Posterior vena cava (tissue), 2 donors: ENCODE measurements at places on chromosomes 4 and X.

GRCh38 chrX:100395781-100396180 is 14.3 kb downstream of the PCDH19 start:
- no peak for DNase-seq

DNA sequence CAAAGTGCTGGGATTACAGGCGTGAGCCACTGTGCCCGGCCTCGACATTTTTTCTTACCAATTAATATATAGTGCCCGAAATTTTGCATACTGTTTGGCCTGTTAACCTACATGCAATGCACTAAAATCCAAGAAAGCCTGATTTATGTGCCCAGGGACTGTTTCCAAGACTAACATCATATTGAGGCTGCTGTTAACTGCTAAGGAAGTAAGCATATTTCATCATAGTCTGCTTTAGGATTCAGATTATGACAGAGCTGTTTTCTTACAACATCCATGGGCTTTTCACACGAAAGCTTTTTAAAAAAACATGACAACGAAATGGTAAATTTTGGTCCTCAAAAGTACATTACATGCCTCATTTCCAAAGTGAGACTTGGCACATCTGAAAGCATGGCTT is 84.4 kb downstream of the STOX2 start:
- DNase-seq: no peak

- no peak for DNase-seq
Observed at GRCh38 chr4:7673121-7673520, 238.4 kb upstream of the PSAPL1 start.

DNA sequence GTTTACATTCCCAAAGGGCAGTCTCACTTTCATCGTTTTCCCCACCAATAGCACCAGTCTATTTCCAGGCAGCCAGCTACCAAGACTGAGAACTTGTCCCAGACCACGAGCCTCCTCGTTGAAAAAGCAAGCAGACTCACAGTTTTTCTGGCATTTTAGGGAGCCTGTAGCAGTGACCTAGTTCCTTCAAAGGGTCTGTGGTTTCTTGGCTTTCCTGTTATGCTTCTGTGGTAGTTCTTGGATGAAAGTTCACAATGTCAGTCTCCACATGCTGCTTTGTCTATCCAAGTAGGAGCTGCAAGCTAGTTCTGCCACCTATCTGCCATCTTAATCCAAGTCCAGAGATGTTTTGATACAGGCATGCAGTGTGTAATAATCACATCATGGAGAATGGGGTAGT is 151.6 kb upstream of the ZC4H2 start:
- no peak for DNase-seq

DNA sequence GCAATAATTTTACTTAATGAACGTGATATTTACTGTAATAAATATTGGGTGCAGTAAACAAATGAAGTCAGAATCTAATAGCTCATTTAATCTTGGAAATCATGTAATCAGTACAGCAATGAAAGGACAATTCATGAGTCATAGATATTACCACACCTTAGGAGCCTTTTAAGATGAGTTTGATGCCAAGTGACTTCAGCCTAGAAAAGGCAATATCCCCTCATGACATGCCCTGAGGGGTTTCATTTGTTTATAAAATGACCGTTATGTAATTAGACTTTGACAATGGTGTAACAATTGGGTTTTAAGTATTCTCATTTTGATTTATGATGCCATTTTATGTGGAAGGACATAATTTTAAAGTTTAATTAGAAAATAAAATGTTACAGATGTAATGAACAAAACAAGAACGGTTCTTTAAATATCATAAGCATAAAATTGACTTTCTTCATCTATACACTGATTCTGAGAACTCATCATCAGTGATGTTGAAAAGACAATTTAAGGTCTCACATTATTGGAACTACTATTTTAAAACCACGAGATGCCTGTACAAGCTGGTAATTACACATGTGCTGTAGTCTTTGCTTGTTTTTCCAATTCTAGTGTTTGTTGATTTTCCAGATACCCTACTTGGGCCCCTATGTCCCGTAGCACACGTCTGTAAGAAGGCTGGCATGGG is 5.0 kb downstream of the FGF2 start:
- no peak for DNase-seq

GRCh38 chrX:148498067-148498466 is 2.4 kb upstream of the AFF2 start:
- no peak for DNase-seq

GRCh38 chr4:73828956-73829355 is 7.5 kb upstream of the CXCL6 start:
- DNase-seq: no peak

- no peak for DNase-seq
Observed at GRCh38 chr4:67344594-67345380, 200.5 kb downstream of the CENPC start.

- DNase-seq: peak; percentile 62
Observed at GRCh38 chr4:2489841-2490552, 21.1 kb downstream of the RNF4 start.

GRCh38 chr4:147831551-147832171 is 99.8 kb downstream of the ARHGAP10 start:
- DNase-seq: no peak

GRCh38 chrX:8813036-8813435 is 11.9 kb upstream of the FAM9A start:
- no peak for DNase-seq

GRCh38 chr4:1770245-1770644 is 22.8 kb upstream of the FGFR3 start:
- no peak for DNase-seq

DNA sequence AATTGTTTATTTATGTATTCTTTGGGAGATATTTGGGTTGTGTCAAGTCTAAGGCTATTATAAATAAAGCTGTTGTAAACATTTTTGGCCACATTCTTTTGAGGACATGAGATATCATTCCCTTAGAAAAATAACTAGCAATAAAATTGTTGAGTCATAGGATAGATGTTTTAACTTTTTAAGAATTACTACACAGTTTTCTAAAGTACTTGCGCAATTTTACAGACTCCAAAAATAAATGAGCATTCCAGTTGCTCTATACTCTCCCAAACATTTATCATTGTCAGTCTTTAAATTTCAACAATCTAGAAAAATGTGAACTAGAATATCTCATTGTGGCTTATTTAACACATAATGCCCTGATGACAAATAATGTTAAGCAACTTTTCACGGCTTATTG is 189.1 kb upstream of the ADGRL3 start:
- no peak for DNase-seq

DNA sequence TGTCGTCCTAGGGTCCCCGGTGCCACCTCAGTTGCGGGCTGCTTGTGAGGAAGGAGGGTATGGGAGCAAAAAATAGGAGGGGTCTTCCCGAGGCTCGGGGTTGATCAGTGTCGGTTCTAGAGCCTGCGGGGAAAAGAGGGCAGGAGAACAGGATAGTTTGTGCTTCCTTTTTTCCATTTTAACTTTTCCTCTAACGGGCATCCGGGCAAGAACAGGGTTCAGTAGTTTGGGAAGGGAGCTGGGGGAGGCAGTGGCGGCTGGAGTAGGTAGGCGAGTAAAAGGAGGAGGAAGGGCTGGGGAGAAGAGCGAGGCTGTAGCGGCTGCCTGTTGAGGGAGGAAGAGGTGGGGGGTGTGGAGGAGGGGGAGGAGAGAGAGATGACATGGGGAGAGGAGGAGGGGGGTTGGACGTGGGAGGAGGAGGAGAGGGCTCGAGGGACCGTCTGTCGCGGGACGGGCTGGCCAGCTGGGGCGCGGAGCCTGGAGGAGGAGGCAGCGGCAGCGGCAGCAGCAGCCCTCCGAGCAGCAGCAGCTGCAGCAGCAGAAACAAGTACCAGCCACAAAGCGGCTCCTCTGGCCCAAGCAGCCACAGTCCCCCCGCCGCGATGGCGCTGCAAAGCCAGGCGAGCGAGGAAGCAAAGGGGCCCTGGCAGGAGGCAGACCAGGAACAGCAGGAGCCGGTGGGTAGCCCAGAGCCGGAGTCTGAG is at the start of gene SLC16A2:
TSS of gene SLC16A2 (plus strand) at position 458 of the 704 bp plus-strand sequence. CDS start at position 603, 145 bp downstream.
- peak; percentile 87 for DNase-seq

GRCh38 chr4:153940916-153941315 is 152.0 kb upstream of the SFRP2 start:
- no peak for DNase-seq

DNA sequence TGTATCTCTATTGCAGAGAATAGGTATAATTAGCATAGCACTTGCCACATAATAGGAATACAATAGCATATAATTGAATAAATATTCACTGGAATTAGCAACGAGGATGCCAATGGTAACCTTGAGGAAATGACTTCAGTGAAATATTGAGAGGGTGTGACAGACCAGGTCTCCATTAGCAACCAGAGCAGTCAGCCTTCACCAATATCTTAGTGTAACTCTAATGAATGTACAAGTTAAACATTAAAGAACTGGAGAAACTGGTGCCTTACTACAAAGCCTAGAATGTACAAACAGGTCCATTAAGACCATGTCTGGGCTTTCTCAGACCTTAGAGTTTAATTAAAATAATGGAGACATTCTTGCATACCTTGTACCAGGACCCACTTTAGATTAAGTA is 143.0 kb downstream of the MAGEB17 start:
- no peak for DNase-seq
